ENCODE measurements at places on chromosomes 1 and 21.
A peak's percentile ranks its signal among the peaks of the same experiment; 100 is the strongest.

DNA sequence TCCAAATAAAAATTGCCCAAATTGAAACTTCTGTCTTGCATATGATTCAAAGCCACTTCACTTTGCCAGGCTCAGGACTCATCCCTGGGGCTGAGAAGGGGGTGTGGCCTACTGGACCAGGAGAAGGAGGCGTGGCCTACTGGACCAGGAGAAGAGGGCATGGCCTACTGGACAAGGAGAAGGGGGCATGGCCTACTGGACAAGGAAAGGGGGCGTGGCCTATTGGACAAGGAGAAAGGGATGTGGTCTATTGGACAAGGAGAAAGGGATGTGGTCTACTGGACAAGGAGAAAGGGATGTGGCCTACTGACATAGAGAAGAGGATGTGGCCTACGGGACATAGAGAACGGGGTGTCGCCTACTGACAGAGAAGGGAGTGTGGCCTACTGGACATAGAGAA lies 405.3 kb downstream of the RRAGC start:
- DNase-seq, result no peak

GRCh38 chr1:27153549-27153886 lies 1.4 kb downstream of the SLC9A1 start:
- no peak for DNase-seq

DNA sequence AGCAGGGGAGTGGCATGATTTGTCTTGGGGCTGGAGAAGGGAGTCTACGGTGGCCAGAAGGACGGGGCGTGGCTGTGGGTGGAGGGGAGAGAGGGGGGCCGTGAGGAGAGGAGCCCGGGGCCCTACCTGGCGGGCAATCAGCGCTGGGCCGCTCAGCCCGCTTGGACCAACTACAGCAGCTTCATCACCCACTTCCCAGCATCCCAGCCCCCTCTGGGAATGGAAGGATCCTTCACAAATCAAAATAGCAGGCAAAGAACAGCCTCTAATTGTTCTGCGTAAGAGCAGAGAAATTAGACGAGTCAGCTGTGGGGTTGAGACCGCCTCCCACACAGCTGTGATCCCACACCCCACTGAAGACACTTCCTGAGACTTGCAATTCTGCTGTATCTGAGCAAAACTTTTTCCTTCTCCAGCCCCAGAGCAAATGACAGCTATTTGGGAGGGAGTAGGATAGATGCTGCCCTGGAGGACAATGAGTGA lies 43.5 kb downstream of the OPRD1 start:
- no peak for DNase-seq

DNA sequence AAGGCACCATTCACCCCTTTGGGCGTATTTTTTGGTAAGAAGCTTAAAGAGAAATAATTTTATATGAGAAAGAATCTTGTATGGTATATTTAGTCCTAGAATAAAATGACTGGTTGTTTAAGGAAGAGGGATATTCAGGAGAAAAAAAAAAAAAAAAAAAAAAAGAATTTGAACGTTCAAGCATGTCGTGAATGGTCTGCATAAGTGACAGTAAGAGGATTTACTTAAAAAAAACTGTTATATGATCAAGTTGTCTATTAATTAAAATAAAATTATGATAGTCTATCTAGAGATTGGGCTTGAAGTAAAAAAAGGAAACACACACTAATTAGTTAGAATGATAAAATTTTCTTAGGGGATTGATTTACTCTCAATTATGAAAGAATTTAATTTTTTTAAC lies 11.7 kb upstream of the OR14I1 start:
- DNase-seq, result no peak

DNA sequence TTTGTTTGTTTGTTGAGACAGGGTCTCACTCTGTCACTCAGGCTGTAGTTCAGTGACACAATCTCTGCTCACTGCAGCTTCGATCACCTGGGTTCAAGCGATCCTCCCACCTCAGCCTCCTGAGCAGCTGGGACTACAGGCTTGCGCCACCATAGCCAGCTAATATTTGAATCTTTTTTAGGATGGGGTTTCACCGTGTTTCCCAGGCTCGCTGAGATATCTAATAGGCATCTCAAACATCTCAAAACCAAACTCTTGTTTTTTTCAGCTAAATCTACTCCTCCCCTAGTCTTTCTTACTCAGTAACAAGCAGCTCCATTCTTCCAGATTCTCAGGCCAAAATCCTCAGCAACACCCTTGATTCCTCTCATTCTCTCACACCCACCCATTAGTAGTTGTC lies 22.0 kb upstream of the SRRM1 start:
- DNase-seq, result no peak

- no peak for DNase-seq
Measured at GRCh38 chr21:35504951-35505466, 455.9 kb upstream of the RUNX1 start.

DNA sequence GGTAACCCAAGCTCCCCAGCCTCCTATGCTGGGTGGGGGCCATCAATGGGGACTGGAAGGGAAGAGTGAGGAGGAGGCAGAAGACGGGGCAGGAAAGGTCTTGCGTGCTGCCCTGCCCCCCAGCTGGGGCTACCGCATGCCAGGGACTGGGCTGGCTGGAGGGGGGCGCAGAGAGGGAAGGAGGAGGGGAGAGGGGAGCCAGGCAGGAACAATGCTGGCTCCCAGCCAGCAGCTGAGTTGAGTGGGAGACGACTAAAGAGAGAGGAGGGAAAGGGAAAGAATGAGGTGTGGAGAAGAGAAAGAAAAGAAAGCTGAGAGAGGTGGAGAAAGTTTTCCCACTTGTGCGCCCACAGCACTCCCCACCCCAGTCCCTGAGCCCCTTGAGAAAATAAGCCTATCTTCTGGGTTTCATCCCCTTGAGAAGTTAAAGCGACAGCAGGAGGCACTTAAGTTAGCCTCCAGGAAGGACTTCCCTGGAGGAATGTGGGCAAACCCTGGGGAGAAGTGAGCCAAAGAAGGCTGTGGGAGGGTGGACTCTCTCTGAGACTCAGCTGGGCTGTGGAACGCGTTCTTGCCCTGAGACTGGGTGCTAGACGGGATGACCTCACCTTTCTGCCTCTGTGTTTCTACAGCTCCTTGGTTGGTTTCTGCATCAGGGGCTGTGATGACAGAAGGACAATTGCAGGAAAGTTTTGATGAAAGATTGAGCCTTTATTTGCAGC lies 12.9 kb upstream of the NES start:
- DNase-seq, result peak; percentile 15

GRCh38 chr1:1050577-1051052 lies 23.5 kb downstream of the RNF223 start:
- DNase-seq, result no peak

DNA sequence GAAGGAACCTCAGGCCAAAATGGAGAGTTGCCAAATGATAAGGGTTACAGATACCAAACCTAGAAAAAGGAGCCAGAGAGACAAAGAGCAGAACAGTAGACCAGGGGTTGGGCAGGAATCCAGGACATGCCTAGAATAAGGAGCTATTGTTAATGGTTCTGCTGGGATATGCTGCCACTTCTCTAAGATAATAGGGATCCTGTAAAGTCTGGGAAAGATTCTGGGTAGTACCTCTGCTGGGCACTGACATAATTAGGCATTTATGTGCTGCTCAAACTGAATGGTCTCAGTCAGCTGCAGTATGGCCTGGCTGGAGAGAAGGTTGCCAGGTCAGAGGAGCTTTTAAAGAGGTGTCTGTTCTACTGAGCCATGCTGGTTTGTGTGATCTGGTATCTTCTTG lies 19.9 kb upstream of the NRIP1 start:
- no peak for DNase-seq

GRCh38 chr21:27557356-27557755 lies 590.5 kb upstream of the ADAMTS5 start:
- no peak for DNase-seq

DNA sequence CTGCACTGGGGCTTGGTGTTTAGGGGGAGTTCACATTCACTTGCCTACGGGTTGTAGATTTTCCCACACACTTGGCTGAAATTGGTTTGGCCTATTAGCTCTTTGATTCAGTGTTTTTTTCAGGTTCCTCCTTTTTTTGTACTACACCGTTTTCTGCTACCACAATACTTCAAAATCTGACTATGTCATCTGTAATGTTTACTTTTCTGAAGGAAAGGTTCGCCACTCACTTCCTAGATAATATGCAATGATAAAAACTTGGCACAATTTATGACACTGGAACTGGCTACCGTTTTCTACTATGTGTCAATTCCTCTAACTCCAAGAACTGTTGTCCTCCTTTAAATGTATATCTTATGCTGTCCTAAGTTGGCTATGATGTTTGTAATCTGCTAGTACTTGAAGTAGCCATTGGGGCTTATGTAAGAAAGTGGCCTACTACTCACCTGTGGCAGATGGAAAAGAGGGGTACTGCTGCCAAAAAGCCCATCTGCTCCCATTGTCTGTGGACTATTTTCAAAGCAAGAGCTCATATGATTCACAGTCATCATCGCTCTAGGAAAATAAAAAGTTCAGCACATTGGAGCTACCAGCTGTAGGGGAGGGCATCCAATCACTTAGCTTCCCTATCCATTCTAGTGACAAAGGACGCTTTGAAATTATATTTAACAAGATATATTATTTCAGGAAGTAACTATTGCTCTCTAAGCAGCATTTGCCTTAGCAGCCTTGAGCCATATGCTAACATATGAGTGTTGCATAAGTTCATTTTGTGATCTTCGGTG lies 42.4 kb upstream of the BACH1 start:
- no peak for DNase-seq

DNA sequence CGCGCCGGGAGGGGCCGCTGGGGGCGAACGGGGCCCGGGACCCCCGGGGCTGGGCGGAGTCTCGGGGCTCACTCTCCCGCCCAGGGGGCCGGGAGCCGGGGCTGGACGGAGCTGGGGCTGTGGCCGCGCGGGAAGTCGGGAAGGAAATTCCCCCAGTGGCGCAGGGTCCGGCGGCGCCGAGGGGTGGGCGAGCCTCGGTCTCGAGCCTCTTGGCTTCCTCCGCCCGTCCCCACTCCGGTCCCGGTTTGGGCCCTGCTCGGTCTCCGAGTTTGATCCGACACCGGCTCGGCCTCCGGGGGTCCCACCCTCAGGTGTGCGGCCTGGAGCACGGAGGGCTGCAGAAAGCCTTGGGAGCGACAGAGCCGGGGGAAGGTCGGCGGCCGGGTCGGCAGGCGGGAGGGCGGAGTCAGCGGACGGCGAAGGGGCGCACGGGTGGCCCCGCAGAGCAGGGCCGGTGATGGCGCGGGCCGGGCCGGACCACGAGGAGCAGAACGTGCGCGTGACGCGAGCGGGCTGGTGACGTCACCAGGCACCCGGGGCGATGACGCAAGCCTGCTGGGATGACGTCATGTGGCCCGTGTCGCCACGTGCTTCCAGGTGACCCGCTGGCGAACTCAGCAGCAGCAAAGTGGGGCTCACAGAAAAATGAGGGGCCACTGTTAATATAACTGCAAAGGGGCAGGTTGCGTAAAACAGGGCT lies 610 bp upstream of the HES4 start:
- DNase-seq, result peak; percentile 86

- no peak for DNase-seq
Measured at GRCh38 chr1:98903726-98904125, 100.9 kb downstream of the PLPPR5 start.

GRCh38 chr1:181504399-181504842 lies 21.1 kb downstream of the CACNA1E start:
- DNase-seq, result no peak

DNA sequence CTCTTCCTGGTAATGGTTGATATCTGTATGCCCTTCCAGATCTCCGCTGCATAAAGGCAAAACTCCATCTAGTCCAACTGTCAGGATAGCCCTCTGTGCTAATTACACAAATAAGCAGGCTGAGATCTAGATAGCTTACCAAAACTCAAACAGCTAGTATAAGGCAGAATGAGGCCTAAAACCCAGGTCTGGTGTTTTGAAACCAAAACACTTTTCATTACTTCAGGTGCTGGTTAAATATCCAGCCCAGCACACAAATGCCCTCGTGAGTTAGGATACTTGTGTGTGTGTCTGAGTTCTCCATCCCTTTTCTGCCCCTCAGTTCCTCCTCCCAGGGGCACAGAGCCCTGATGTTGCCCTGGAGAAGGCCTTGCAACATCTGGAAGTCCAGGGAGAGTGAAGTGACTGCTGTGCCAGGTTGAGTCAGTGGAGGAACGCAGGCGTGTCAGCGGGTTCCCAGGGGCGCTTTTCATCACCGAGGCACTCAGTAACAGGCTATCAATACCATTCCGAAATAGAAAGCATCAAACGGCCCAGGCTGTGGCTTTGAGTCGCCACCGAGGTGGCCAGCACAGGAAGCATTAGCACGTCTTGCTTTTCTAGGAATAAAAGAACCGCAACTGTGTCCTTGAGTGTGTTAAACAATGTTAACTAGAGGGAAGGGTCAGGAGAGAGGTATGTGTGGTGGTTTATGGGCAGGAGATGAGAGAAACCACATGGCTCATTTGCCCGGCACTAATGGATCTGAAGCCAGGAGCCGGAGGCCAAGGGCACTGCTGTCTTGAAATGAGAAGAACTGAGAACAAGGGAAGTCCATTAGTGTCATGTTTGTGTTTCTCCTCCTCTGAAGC lies 90.7 kb upstream of the WLS start:
- DNase-seq, result no peak

DNA sequence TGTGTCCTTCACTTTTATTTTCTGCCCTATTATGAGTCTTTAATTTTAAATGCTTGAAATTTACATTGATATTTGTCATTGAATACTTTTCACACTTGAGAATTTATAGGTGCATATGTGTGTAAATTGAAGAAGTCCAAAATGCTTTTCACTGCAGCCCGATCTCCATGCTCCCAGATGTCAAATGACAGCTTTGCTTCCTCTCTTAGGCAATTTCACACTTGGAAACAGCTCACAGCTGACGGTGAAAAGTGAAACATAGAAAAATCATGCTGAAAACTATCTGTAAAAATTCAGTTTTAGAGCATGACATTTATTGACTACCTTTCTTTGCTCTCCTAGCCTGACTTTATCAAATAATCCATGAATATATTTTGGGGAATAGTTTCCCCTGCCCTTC lies 196.0 kb downstream of the RPS6KC1 start:
- DNase-seq, result no peak

- DNase-seq, result no peak
Measured at GRCh38 chr1:82564333-82564732, 763.6 kb downstream of the ADGRL2 start.

GRCh38 chr1:97903626-97904025 lies 17.2 kb downstream of the DPYD start:
- DNase-seq, result no peak

GRCh38 chr1:52393174-52393573 lies 11.0 kb downstream of the ORC1 start:
- no peak for DNase-seq

DNA sequence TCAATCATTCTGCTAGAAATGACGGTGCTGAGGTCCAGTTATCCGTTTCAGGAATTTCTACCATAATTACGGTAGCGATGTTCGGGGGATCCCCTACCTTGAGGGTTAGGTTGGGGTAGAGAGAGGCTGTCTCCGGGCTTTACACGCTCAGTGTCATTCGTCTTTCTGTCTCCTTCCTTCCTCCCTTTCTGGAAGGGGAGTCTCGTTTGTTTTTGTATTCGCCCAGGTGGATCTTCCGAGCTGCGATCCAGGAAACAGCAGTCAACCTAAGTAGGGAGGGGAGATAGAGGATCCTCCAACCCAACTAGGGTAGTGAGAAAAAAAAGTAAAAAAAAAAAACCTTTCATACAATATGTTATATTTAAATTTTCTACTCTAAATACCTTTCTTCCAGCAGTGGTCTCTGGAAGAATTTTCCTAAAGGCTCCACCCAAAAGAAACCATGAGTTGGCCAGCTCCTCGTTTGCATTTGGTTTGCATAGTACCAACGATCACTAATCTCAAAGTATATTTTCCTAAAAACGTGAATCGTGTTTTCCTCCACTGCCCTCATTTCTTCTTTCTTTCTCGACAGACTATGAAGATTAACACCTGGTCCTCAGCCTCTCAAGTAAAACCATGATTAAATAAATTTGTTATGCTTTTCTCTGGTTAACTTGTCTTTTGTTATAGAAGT lies 611 bp upstream of the PIK3C2B start:
- DNase-seq, result no peak

- no peak for DNase-seq
Measured at GRCh38 chr1:160826546-160826945, 30.6 kb downstream of the LY9 start.

Data from Right ventricle myocardium inferior (tissue), 1 donor.